ENCODE measurements at places on chromosomes 12 and 14.

- no peak for DNase-seq
Measured at GRCh38 chr14:73935666-73936065, 14.2 kb downstream of the FAM161B start.

- no peak for DNase-seq
Measured at GRCh38 chr14:50082308-50082742, 34.0 kb downstream of the VCPKMT start.

DNA sequence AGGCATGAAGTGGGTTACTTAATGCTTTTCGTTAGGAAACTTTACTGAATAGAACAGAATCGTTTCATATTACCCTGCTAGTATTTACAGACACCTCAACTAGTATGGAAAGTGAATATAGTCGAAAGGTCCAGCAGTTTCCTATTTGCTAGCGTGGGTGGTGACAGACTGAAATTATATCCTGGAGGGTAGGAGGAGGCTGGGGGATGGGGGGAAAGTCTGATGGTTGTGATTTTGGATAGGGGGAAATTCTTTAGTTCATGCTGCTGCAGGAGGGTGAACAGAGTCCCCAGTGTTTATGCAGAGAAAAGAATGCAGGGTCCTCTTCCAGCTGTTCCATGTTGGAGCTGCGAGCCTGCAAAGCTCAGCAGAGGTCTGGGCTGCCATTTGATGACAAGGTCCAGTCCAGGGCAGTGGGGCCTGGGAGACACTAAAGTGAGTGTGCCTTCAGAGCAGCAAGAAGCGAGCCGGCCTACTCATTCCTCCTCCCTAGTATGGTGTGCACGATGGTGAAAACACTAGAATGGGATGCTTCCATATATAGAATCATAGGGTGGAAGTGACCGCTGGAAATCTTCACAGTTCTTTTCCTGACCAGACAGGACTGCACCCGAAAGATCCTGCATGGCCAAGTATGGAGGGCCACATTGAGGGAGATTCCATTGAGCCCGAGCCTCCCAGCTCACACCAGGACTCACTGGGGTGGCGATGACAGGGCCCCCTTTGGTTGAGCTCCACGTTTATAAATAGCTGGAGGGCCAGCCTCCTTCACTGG is 2.1 kb downstream of the SAMD4A start:
- no peak for DNase-seq

DNA sequence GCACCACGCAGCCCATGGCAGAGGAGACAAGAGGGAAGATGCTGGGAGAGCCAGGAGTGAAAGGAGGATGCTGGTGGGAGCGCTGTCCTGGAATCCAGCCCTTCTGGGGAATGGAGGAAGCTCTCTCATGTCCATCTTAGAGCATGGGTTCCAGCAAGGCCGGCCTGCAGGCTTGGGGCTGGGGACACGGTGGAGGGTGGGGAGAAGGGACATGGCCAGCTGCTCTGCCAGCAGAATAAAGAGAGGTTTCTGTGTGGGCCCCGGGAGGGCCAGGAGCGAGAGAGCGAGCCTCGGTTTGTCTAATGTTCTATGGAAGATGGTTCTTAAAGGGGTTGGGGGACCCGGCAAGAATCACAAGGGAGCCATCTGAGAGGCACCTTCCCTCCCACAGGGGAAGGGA is 60.2 kb downstream of the RIMBP2 start:
- DNase-seq = no peak

DNA sequence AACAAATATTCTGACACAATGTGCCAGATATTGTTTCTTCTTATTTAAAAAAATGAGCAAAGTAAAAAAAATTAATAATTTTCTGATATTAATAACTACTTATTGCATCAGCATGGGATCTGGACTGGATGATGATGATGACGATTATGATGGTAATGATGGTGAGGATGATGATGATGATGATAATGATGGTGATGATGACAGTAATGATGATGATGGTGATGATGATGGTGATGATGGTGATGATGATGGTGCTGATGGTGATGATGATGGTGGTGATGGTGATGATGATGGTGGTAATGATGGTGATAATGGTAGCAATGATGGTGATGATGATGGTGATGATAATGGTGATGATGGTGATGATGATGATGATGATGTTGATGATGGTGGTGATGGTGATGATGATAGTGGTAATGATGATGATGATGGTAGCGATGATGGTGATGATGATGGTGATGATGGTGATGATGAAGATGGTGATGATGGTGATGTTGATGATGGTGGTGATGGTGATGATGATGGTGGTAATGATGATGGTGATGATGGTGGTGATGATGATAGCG is 94.0 kb downstream of the SRRM4 start:
- DNase-seq = no peak
